ENCODE measurements at places on chromosomes 3 and 15.

GRCh38 chr3:155859859-155860258 is 5.6 kb upstream of the SLC33A1 start:
- DNase-seq, result no peak

GRCh38 chr3:89246326-89246725 is 138.9 kb downstream of the EPHA3 start:
- no peak for DNase-seq

DNA sequence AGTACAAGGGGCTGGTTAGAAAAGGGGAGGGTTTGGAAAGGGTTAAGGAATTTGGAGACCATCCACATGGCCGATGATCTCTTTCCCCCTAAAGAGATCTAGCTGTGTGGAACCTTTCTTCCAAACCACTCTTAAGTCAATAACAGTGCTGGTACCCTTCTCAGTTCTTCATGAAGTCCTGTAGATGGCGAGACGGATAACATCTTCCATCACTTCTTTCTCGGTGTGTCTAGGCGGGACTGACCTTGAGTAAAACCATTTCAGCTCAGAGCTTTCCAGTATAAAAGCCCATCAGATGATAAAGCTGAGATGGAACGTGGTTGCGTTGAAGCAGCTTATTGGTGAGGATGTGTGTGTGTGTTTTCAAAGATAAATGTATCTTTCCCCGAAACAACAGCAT is 151.5 kb upstream of the BHLHE40 start:
- no peak for DNase-seq

GRCh38 chr3:45841420-45841756 is 531 bp downstream of the LZTFL1 start:
- peak; percentile 13 for DNase-seq

DNA sequence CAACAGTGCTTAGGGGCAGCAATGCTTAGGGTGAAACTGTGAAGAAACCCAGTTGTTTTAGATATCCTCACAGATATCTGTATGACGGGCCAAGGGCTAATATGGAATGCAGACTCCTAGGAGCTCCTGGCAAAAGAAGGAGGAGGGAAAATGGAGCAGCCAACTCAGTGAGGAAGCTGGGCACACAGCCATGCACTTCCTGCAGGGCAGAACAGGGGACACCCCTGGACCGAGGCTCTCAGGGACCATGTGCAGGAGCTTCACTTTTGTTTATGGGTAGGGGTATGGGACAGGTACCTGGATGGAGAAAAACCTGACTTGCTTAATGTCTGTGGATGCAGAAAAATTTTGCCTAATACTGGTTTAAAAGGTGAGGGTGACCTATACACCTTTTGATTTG is 20.2 kb downstream of the NIPA1 start:
- DNase-seq, result no peak

Data from activated naive CD4-positive, alpha-beta T cell treated with anti-CD3 and anti-CD28 coated beads for 36 hours (primary cell).